ENCODE measurements at places on chromosomes 16 and 17.

DNA sequence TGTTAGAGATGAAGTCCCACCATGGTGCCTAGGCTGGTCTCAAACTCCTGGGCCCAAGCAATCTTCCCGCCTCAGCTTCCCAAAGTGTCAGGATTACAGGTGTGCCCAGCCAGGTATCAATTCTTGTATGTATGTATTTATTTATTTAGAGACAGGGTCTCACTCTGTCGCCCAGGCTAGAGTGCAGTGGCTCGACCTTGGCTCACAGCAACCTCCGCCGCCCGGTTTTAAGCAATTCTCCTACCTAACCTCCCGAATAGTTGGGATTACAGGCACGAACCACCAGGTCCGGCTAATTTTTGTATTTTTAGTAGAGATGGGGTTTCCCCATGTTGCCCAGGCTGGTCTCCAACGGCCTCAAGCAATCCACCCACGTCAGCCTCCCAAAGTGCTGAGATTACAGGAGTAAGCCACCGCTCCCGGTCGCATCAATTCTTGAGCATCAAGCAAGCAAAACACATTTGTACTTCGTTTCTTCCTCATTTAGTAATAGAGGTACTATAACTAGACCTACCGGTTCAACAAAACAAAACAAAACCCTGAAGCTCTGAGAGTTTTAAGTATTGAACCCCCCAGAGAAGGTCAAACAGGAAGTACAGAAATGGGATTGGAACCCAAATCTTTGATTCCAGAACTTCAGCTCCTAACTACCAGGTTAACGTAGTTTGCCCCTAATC lies 1.0 kb upstream of the ZNF500 start:
- DNase-seq: no peak

DNA sequence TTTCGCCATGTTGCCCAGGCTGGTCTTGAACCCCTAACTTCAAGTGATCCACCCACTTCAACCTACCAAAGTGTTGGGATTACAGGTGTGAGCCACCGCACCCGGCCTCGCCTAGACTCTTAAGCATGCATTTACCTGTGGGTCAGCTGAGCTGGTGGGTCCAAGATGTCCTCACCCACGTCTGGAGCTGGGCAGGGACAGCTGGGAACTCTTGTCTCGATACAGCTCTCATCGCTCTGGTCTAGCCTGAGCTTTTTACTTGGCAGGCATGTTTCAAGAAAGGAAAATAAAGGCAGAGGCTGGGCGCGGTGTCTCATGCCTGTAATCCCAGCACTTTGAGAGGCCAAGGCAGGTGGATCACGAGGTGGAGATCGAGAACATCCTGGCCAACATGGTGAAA lies 56.9 kb upstream of the PHOSPHO1 start:
- no peak for DNase-seq

DNA sequence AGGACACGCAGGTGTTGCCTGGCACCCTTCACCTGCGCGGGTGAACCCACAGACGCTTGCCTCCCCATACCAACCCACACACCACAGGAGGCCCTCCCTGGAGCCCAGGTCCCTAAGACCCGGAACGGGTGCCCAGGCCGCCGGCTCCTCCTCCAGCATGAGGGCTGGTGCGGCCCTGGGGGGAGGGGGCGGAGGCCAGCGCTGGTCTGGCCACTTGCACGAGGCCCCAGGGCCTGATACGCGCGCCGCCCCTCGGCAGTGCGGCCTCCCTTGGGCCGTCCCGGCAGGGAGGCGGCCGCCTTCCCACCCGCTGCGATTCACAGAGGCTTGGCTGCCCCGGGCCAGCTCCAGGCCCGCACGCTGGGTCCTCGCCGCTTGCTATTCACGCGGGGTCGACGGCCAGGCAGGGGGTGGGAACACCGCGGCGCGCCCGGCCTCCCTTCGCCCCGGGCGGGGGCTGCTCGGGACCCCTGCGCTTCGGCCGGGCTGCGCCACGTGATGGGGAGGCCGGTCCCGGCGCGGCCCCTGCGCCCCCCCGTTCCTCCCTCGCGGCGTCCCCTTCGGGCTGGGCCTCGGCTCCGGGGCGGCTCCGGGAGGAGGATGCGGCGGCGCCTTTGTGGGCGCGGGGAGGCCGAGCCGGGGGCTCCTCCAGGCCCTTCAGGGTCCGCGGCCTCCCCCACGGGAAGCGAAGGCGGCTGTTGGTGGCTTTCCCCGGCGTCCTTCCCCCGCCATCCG lies 685 bp downstream of the FASN start:
- DNase-seq: peak; percentile 52

DNA sequence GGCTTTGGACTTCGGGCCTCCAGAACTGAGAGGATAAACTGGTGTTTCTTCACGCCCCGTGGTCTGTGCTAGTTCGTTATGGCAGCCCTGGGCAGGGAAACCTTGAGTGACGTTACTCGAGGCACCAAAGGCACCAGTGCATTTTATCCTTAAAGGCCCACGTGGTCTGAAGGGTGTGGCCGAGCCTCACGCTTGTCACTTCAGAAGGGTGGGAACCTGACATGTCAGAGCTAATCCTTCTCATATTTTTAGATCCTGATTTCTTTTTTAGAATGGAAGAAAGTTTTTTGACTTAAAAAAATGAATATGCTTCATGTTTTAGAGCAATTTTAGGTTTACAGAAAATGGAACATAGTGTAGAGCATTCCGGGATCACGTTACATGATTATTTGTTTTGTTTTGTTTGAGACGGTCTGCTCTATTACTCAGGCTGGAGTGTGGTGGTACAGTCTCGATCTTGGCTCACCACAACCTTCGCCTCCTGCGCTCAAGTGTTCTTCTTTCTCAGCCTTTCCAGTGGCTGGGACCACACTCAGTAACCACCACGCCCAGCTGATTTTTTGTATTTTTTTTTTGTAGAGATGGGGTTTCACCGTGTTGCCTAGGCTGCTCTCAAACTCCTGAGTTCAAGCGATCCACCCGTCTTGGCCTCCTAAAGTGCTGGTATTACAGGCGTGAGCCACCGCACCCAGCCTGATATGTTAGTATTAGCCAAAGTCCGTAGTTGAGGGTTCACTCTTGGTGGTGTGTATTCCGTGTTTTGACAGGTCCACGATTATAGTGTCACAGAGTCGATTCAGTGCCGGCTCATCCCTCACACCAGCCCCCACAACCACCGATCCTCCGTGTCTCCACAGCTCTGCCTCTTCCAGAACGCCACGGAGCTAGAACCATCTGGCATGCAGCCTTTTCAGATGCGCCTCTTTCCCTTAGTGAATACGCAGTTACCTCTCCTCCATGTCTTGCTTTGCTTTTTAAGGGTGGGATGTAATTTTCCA lies 47.9 kb downstream of the RAB11FIP3 start:
- no peak for DNase-seq

DNA sequence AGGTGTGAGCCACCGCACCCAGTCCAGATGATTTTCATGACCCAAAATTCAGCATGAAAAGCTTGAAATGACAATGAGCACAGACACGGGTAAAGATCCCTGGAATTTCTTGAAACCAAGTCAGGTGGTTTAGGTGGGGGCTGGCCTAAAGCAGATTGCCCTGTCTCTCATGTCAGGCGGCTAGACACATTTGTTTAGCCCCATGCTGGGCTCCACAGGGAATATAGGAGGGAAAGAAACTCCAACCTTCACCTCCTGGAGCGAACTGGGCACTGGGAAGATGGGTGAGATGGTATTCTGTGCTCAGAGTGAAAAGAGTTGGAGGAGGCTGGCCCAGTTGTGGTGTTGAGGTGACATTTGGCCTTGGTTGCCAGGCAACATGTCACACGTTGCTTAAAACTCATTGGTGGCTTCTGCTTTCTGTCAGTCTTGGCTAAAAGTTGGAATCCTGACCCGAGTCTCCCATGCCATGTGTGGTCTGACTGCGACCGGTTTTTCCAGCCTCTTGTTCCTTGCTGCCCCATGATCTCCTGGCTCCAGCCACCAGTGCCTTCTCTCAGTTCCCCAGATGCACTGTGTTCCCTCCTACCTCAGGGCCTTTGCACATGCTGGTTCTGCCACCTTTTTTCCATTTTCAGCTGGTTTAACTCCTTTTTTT lies 113.7 kb downstream of the ABCC6 start:
- no peak for DNase-seq

DNA sequence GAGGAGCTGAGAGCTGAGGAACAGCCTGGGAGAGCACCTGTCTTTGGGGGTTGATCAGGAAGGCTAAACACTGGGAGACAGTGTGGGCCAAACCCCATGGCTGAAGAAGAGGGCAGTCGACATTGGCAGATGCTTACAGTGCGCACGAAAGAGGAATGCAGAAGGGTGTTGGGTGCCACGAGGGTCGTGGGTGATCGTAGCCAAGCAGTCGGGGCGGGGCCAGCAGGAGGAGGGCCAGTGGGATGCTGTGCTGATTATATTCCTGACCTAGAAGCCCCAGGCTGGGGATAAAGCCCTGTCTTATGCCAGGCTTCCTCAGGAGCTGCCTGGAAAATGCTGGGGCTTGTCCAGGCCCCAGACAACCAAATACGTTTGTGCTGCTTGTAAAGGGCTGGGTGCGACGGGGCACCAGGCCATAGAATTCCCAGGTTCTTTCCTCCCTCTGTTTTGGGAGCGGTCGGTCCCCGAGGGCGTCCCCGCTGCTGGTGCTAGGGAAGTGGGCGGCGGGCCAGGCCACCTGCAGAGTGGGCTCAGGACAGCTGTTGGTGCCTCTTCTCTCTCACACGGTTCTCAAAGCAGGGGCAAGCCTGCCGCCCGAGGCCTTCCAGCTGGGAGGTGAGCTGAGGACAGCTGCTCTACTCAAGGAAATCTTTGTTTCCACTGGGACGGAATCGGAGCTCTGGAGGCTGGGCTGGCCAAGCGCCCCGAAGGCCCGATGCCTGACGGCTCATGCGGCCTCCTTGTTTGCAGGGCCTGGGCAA lies 10.0 kb downstream of the C1QTNF1 start:
- no peak for DNase-seq

DNA sequence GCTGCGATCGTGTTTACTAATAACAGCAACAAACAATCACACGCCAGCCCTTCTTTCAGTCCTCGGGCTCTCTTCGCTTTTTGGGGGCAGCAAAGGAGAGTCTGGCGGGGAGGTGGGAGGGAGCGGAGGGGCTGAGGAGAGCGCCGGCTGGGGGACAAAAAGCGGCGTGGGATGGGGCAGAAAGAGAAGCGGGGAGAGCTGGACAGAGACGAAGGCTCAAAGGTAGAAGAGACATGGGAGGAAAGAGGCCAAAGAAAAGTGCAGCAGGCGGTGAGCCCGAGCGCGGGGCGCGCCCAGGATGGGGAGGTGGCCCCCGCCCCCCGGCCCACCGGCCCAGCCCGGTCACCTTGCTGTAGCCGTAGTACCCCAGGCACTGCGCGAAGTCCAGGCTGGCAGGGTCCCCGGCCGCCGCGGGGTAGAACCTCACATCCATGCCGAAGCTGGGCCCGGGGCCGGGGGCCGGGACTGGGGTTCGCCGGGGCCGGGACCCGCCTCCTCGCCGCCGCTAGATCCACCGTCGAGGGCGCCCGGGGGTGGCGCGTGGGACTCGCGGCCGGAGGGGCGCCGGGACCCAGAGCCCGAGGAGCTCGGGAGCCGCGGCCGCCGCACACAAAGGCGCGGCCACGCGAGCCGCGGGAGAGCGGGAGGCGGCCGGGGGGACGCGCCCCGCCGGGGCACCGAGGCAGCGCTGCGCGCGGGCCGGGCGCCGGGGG lies 496 bp downstream of the TOX3 start:
- DNase-seq: no peak

- DNase-seq: no peak
Measured at GRCh38 chr16:65757064-65757463, 609.4 kb upstream of the CDH5 start.

- no peak for DNase-seq
Measured at GRCh38 chr17:80474961-80475909, 1.2 kb downstream of the NPTX1 start.

GRCh38 chr17:44315760-44316731 lies 7.6 kb downstream of the RUNDC3A start:
- DNase-seq: no peak

- DNase-seq: no peak
Measured at GRCh38 chr16:31704138-31704537, 169.5 kb upstream of the ZNF267 start.

GRCh38 chr17:62111562-62112171 lies 46.6 kb upstream of the MED13 start:
- no peak for DNase-seq

GRCh38 chr17:1767358-1767757 lies 5.5 kb downstream of the SERPINF1 start:
- no peak for DNase-seq

GRCh38 chr17:2850991-2851390 lies 54.8 kb downstream of the RAP1GAP2 start:
- no peak for DNase-seq

DNA sequence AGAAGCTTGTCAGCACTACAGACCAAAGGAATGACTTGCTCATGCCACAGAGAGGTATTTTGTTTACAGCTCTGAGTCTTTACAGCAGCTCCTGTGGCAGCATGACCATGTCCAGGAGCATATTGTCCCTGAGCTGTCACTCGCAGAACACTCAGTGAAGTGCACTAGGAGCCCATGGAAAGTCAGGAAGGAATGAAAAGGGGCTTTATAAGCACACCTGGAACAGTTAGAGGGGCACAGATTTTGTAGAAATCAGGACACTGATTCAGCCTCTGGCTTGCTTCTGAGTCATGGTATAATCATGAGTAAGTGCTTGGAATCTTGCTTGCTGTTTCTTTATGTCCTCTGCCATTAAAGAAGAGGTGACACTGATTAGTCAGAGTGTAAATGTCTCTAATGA lies 41.0 kb downstream of the TADA2A start:
- DNase-seq: no peak

DNA sequence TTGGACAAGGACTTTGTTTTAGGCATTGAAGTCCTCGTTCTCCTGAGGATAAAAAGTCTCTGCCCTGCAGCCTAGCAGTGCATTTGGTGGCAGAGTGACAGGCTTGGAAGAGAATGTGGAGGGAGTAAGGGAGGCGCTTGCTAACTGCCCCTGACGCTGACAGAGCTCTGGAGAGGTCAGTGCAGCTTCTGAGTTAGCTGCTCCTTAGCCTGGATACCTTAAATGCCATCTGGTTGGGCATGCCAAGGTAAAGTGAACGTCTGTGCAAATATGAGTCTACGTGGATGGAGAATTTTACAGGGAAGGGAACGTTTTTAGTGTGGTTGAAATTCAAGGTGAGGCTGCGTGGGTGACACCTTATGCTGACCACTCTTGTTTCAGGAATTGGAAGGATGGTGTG lies 44.4 kb downstream of the SEC14L1 start:
- no peak for DNase-seq

- no peak for DNase-seq
Measured at GRCh38 chr17:6505425-6506142, 50.8 kb downstream of the PITPNM3 start.

- no peak for DNase-seq
Measured at GRCh38 chr16:66740533-66740932, 10.9 kb downstream of the DYNC1LI2 start.

- no peak for DNase-seq
Measured at GRCh38 chr17:81272616-81273015, 22.5 kb downstream of the SLC38A10 start.
